ENCODE measurements at places on chromosomes 2 and 18.

- no peak for DNase-seq
These were observed 91.7 kb upstream of the CTAGE1 start for GRCh38 chr18:22509423-22509822.

GRCh38 chr2:128835974-128836373 lies 517.3 kb upstream of the HS6ST1 start:
- no peak for DNase-seq

DNA sequence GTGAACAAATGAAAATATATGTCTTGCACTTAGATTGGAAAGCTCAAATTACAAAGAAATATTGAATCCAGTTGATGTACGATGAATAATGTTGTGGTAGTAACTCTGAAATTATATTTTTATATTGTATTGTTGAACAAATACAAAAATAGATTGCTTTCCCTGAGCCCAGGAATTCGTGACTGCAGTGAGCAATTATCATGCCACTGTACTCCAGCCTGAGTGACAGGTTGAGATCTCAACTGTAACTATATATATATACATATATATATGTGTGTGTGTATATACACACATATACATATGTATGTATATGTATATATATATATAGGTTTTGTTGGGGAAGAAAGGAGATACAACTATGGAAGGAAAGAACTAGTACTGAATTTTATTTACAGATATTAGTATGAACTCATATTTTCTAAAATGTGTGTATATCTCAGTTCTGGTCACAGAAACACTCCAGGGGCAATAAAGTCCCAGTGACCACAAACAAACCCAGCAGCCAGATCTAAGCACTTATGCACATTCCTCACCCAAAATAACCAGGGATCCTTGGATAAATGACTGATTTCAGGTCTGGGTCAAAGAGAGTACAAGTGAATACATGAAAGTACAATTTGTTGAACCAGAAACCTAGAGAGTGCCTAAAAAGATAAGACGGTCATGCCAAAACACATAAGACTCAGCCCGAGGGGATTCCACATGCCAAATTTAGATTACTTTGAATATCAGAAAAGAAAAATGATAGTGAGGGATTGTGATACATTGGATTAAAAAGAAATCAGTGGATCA lies 146.3 kb downstream of the TMX3 start:
- no peak for DNase-seq

DNA sequence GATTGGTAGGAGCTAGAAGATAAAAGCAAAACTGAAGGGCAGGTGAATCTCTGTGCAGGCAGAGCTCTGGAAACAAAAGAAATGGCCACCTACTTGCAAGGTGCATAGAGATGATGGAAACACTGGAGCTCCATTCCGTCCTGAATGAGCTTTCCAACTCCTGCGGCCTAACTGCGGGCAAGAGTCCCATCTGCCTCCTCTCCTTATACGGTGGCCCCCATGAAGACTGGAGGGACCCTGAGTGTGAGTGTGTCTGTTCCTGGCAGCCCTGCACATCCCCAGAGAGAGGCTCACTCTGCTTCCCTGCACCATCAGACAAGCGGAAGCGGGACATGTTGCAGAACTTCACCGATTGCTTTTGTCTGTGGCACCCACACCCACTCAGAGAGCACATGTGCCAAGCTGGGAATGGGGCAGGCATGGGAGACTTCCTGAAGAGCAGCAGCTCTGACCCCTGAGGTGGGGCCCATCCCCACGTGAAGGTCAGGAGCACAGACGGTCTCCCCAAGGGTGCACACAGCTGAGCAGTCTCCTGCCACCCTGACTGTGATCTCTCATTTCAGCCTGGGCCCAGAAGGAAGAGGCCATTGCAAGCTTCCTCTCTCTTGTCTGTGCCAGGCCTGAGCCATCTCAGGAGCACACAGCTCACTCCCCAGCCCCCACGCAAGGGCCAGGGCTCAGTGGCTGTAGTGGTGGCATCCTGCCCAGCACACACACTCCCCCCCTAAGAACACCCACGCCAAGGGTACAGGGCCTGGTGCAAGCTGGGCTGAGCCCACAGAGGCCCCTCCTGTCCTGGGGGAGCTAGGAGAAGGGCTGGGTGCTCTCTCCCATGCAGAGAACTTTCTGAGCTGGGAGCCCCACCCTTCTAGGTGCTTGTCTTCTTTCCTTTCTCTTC lies 75.3 kb downstream of the STPG4 start:
- DNase-seq, result no peak

- no peak for DNase-seq
These were observed 18.6 kb downstream of the LYPD1 start for GRCh38 chr2:132651115-132652045.

DNA sequence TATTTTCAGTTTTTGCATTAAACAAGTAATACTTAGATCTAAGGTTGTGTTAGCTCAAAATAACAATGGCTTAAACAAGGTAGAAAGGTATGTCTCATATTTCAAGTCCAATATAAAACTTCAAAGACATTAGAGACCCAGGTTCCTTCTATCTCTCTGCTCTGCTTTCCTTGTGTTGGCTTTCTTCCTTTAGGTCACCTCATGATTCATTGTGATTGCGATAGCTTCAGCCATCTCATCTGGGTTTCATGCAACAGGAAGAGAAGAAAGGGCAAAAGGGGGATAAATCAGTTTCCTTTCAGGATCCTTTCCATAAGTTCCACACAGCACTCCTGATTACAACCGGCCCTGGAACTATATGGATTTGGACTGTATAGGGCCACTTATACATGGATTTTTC lies 16.0 kb upstream of the TBR1 start:
- DNase-seq, result no peak

DNA sequence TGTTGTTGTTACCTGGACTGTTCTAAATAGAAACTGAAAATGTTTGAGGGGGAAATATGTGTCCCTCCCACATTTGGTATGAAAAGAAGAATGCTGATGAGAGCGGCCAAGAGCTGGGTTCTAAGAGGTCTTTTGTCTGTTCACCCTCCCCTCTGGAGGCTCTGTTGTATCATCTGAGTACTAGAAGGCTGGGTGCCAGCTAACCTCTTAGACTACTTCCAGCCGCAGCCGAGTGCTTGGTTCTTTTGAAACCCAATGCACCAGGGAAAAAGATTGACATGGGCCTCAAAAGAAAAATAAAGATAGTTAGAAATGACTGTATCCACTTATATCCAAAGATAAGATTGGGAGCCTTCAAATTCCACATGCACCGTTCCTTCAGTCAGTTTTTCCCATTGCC lies 255.9 kb downstream of the TXNL1 start:
- DNase-seq, result no peak

- DNase-seq, result no peak
These were observed 92.9 kb upstream of the SP3 start for GRCh38 chr2:174058026-174058425.

DNA sequence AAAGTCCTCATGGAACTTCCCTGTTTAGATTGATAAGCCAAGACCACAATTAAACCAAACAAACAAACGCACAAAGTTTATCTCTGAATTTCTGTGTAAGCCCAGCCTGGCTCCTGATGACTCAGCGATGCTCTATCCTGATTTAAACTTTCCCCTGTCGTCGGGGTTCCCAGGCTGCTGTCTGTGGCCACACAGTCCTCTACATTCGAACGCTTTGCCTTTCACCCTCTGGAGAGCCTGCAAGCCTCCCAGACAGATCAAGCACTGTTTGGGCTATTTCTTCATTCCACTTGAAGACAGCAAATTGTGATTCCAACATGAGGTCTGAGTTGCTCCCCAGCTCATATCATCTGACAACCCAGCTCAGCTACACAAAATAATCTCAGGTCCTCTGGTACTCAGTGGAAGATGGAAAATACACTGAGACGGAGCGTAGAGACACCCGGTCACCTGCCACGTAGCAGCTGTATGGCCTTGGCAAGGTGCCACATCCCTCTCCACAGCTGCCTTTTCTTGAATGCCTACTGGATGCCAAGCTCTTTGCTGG lies 51.2 kb downstream of the CYRIA start:
- no peak for DNase-seq

- peak; percentile 24 for DNase-seq
These were observed 359.4 kb downstream of the PTPRM start for GRCh38 chr18:7926526-7926925.

DNA sequence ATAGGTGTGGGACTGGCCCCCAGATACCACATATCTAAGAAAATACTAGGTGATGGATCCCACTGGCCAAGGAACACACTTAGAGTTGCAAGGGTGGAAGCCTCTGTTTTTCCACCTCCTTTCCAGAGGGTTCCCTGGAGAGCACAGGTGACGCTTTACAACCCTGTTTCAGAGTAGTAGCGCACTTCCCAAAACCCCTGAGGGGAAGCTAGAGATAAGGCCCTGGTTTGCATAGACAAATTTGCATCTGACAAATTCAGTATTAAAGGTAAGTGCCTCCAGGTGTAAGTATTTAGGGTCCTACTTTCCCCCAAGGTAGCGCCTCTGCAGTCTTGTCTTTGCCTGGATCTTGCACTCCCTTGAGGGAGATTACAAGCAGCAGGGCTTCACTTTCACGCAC lies 474 bp upstream of the CERKL start:
- no peak for DNase-seq

DNA sequence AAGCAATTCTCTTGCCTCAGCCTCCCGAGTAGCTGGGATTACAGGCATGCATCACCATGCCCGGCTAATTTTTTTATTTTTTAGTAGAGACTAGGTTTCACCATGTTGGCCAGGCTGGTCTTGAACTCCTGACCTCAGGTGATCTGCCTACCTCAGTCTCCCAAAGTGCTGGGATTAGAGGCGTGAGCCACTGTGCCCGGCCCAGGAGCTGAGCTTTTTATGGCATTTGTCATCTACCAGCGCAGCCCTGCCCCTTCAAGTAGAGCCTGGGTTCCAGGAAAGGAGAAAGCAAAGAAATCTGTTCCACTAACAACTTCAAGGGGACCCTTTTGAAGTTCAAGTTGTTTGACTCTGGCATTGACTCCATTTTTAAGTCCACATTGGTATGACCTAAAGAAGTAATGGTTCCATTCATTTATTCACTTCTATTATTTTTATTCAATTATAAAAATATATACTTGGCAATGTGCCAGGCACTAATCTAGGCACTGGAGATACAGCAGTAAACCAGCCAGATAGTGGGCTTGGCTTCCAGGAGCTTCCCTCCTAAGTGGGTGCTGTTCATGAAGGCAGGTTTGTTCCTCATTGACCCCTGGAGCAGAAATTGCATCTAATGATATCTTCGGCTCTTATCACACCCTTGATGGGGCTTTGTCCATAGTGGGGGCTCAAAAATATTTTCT lies 8.0 kb upstream of the SFTPB start:
- DNase-seq, result no peak

DNA sequence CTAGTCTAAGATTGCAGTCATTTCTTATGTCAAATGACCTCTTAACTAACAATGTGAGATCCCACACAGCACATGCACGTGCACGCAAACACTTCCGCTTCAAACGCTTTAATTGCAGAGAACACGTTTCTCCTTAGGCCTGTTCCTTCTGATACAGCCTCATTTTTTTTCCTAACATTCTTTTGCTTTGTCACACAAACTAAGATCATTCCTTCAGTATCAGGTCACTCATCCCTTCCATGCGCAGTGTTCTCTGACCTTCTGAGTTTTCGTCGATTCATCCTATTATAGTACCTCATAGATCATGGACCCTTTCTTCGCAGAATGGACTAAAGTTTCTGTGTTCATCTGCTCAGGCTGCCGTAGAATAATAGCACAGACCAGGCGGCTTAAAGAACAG lies 327.1 kb upstream of the CDH19 start:
- DNase-seq, result no peak
